ENCODE measurements at places on chromosomes 6 and 20. TPM values are rescaled to one million over a fixed set of nuclear protein-coding genes. Genes with fewer than 3 reads are reported as not detected.

FERMT1 gene
- 6.5 TPM for total RNA-seq

NINL gene
- total RNA-seq: 12.5 TPM

C6orf132 gene
- not detected for total RNA-seq

MEP1A gene
- not detected for total RNA-seq

BEND6 gene
- 1.1 TPM for total RNA-seq

SLC25A27 gene
- total RNA-seq: 4.2 TPM

OR2J3 gene
- not detected for total RNA-seq

ELMO2 gene
- 37.1 TPM for total RNA-seq

Measured in thoracic aorta endothelial cell (primary cell).